Hepatocyte (in vitro differentiated cells): ENCODE measurements at places on chromosomes 4 and X. TPM values are rescaled to one million over a fixed set of nuclear protein-coding genes. Genes with fewer than 3 reads are reported as not detected.
A peak's percentile ranks its signal among the peaks of the same experiment; 100 is the strongest.

PKD2 gene
- 17.8 and 19.3 TPM in 2 replicates for polyA plus RNA-seq

GRCh38 chr4:23877758-23878229 lies 12.1 kb downstream of the PPARGC1A start:
- H3K4me3 ChIP-seq, result no peak overlapping the region
- DNase-seq, result peak; percentile 78
- no peaks in the 10 kb centered on the region for H3K27me3 ChIP-seq
- H3K36me3 ChIP-seq, result no peaks in the 10 kb centered on the region
- H3K27ac ChIP-seq, result peak overlapping the region; percentile 44
- peaks cover 36% of the 10 kb centered on the region for H3K4me1 ChIP-seq

DNA sequence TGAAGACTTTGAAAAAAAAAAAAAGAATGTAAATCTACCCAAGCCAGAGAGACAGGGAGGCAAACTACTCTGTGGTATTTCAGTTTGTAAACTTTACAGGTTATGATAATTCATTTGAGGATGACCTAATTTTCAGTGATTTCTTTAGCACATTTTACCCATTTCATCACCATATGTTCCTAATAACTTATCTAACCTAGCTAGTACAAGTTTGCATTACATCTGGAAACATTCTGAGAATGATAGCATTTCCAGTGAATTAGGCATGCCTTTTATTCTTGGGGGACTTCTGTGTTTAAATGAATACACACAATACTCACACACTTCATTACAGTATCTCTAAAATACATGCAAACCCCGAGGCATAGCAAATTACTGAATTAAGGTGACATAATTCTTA lies 1055.5 kb downstream of the PCDH18 start:
- H3K36me3 ChIP-seq, result no peaks in the 10 kb centered on the region
- no peak for DNase-seq
- H3K4me3 ChIP-seq, result no peak overlapping the region
- no peaks in the 10 kb centered on the region for H3K4me1 ChIP-seq
- H3K27ac ChIP-seq, result no peak overlapping the region

- H3K4me1 ChIP-seq, result no peaks in the 10 kb centered on the region
- H3K4me3 ChIP-seq, result no peak overlapping the region
- H3K36me3 ChIP-seq, result no peaks in the 10 kb centered on the region
- H3K27me3 ChIP-seq, result peaks cover 60% of the 10 kb centered on the region
These were observed 5.2 kb downstream of the IRS4 start for GRCh38 chrX:108731153-108731552.

PAGE1 gene
- polyA plus RNA-seq, result not detected in 2 replicates

ANOS1 gene
- 3.1 and 4.7 TPM in 2 replicates for polyA plus RNA-seq

DNA sequence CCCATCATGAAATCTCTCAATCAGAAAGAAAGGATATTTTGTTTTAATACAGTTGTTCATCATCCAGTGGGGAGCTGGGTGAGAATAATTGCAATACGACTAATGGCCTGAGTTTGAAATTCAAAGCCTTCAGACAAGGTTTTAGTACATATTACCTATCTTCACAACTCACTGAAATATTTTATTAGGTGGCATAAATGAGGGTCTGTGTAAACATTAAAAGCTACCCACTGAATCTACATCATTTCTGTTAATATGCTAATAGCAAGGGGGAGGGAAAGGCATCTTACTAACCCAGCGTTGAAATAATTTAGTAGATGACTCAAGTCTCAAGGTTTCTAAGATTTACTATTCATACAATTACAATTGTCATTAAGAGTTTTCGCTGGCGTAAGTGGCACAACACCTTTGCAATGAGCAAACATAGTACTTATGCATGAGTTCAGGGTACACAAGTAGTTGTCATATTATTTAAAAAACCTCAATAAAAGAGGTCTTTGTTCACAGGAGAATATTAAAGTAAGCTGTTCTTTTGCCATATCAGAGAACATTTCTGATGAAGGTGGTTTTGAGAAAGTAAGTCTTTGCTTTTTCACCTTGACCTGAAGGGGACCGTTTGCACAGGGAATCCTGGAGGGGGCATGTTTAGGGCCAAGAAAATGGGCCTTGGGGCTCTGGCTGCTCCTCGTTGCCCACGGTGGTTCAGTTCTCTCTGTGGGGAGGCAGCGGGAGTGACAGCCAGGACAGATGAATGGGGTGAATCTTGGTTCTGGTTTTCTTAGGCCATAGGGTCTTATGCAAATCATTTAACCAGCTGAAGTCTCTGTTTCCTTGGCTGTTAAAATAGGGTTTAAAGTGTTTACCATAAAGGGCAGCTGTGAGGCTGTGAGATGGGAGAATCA lies 4.5 kb upstream of the RHOH start:
- no peaks in the 10 kb centered on the region for H3K27me3 ChIP-seq
- H3K36me3 ChIP-seq, result no peaks in the 10 kb centered on the region
- no peak overlapping the region for H3K4me3 ChIP-seq
- no peak overlapping the region for H3K27ac ChIP-seq
- H3K4me1 ChIP-seq, result peaks cover 19% of the 10 kb centered on the region
- DNase-seq, result no peak

GRCh38 chr4:41524425-41524824 lies 13.5 kb upstream of the LIMCH1 start:
- no peak for DNase-seq
- H3K4me1 ChIP-seq, result no peaks in the 10 kb centered on the region
- H3K27ac ChIP-seq, result no peak overlapping the region
- H3K36me3 ChIP-seq, result no peaks in the 10 kb centered on the region
- H3K4me3 ChIP-seq, result no peak overlapping the region
- no peaks in the 10 kb centered on the region for H3K27me3 ChIP-seq

GRCh38 chr4:171875291-171875690 lies 62.1 kb downstream of the GALNTL6 start:
- H3K27ac ChIP-seq, result no peak overlapping the region
- no peaks in the 10 kb centered on the region for H3K36me3 ChIP-seq
- no peak for DNase-seq
- no peaks in the 10 kb centered on the region for H3K4me1 ChIP-seq

DNA sequence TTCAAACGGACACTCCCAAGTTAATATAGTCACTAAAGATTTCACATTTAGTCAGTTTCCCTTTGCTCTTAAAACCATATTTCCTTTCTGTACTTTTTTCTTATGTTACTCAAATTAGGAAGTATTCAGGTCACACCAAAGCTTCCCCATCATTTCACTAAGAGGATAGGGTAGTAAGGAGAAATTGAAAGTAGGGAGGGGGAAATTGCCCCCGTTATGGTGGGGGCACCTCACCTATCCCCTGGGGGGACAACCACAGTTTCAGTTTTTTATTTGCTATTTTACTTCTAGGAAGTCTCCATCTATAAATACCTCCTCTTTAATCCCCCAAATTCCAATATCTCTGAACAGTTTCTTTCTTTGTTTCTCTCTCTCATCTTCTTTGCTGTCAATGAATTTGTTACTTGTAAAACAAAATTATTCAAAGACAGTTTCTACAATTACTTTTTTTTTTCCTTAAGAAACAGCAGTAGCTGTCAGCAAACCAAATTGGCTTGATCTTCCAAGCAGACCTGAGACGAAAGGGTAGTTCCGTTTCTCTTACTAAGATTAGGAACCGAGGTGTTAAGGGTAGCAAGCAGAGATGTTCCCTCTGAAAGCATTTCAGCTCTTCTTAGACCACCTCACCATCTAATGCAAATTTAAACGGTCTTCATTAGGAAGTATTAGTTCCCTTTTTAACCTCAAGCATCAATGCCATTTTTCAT lies 160.2 kb upstream of the KLF3 start:
- H3K4me1 ChIP-seq, result no peaks in the 10 kb centered on the region
- no peaks in the 10 kb centered on the region for H3K36me3 ChIP-seq
- H3K27ac ChIP-seq, result no peak overlapping the region
- DNase-seq, result no peak
- H3K27me3 ChIP-seq, result no peaks in the 10 kb centered on the region
